ENCODE measurements at places on chromosomes 5 and 9.

DNA sequence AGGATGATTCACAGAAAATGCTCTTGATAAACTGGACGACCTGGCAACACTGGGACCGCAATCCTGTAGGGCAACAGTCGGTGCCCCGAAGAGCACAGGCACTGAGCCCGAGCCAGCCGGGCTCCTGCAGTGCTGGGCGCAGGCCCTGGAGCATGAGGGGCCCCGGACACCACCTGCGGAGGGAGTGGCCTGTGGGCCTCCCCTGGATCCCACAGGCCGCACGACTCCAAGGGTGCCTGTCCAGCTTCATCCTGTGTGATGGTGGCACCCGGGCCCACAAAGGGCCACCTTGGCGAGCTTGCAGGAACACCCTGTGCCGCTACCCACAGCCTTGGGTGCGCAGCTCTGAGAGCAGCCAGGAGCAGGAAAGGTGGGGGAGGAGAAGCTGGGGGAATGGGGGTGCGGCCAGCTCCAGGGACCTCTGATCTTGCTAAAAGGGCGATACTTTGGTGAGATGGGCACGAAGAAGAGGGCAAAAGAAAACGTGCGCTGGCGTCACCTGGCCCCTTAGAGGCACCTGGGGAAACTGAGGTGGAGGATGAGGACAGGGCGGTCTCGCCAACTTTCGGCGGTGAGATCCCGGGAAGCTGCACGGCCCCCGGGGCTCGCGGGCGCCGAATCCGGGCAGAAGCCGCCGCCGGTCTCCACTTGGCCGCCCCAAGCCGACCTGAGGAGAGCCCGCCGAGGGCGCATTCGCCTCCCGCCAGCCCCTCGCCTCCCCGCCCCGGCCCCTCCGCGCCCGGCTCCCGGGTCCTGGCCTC, 722 bp downstream of the TBC1D9B start:
- peak; percentile 16 for DNase-seq

DNA sequence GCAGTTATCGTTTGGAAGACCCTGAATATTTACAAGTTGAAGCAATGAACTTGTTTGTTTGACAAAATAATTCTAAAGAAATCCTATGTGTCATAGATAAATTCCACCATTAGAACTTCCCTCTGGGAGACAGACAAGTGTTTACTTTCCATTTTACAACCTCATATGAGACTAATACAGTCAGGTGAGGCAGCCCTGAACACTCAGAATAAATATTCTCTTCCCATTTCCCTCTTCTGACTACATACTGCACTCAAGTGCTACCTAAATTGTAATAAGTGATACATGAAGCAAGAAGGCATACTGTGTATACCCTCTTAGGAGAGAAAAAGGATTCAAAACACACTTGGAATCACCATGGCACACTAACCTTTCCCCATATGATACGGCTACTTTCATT, 6.8 kb downstream of the RASEF start:
- no peak for DNase-seq

- DNase-seq = no peak
These were observed 2.2 kb downstream of the NSMF start for GRCh38 chr9:137456864-137457405.

GRCh38 chr5:122909470-122910100, 64.2 kb downstream of the SNX24 start:
- no peak for DNase-seq

DNA sequence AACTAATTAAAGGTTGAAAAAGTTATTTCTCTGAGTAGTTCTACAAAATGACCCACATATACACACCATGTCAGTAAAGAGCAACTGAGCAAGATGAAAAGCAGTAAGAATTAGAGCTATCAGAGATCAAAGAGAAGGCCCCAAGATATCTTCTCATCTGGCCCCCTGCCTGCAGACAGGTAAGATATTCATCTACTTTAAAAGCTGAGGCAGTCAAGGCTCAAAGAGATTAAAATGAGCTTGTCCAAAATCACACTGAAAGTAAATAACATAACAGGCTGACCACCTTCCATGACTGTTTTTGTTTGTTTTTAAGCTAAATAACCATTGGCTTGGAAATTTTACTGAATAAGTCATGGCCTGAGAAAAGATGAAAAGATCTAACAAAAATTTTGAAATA, 266.2 kb downstream of the FBXL17 start:
- no peak for DNase-seq

GRCh38 chr5:118311103-118311819, 677.1 kb downstream of the DTWD2 start:
- DNase-seq = no peak

Measured in T-helper 9 cell (primary cell).